NCI-H187 (cell line): ENCODE measurements at places on chromosomes 5 and 9.

GRCh38 chr9:38090170-38090569, 21.1 kb upstream of the SHB start:
- no peak for DNase-seq

- DNase-seq, result no peak
Observed at GRCh38 chr5:154756868-154757813, 2.0 kb downstream of the LARP1 start.

DNA sequence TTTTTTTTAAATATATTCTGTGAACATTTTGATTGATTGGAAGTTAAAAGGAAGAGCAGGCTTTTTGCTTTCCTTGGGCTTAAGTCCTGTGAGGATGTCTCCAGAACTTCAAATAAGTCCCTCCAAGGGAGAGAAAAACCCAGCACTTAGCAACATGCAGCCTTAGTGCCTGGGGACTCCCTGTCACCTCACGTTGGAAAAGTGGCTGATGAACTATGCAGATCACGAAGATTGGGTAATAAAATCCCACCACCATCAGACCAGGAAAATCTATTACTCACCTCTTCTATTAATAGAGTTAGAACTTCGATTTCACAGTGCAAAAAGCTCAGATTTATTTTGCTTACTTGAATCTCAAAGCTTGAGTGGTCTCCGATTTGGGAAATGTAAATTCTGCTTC, 507.0 kb downstream of the MAT2B start:
- no peak for DNase-seq

- no peak for DNase-seq
Observed at GRCh38 chr9:134055981-134056461, 11.8 kb downstream of the BRD3 start.

DNA sequence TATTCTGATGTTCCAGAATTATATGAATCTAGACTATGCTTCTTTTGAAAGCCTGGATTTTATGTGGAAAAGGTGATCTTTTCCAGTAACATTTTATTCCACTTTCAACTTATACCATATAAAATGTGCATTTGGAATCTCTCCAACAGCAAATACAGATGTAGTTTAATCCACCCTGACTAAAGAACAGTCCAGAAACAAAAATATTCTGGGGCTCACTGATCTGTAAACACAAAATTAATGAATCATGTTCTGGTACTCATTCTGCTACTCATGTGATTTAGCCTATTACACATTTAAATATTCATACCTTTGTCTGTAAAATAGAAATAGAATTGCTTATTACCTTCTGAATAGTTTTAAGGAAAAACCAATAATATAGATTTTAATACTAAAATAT, 125.8 kb downstream of the ARRDC3 start:
- no peak for DNase-seq

- no peak for DNase-seq
Observed at GRCh38 chr9:35728041-35728971, 3.7 kb downstream of the TLN1 start.

GRCh38 chr5:162037431-162037830, 30.1 kb upstream of the GABRG2 start:
- DNase-seq, result no peak

DNA sequence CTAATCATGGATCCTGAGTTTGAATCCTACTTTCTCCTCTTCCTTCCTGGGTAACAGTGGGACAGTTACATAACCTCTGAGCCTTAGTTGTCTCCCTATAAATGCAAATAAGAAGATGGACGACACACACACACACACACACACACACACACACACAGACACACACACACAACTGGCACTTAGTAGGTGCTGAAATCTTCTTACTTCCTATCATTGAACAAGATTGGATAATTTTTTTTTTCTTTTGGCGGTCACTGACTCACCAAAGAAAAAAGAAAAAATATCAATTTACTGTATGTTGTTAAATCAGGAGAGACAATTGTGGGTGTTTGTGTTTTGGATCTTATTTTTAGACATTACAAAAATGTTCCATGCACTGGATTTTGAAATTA, 28.4 kb upstream of the TNFSF8 start:
- DNase-seq, result no peak
